ENCODE measurements at places on chromosomes 7 and 10.

DNA sequence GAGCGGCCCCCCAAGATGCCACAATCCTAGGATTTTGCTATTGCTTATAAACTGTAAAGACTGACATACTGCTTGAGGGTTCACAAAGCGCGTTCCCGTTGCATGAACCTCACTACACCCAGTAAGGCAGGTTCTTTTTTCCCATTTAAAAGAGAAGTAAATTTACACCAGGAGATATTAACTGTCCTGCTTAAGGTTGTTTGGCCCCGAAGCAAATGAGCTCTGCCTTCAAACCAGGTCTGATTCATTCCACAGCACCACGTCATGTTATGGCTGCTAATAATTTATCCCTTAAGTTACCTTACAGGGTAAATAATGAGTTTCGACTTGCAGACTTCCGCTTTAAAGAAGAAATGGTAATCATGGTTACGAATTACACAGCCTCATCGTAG, 559 bp upstream of the FKBP14 start:
- DNase-seq, result peak; percentile 60

- DNase-seq, result no peak
Measured at GRCh38 chr10:131549116-131549515, 237.6 kb upstream of the TCERG1L start.

DNA sequence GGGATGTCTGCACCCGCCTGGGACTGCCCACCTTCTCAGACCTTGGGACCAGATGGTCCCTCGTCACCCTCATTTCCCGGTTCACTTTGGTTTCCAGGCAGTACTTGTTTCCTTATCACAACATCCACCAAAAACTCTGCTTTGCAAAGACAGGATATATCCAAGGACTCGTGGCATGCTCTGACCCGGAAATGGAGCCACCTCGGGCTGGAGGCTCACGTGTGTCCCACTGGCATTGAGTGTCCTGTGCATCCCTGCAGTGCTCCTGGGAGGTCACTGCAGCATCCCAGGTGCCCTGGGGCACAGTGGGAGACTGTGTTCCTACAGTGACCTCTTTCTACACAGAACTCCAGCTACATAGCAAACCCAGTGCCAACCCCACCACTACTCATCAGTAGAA, 611.9 kb upstream of the FOXK1 start:
- no peak for DNase-seq

GRCh38 chr7:120792091-120792860, 65.7 kb downstream of the TSPAN12 start:
- DNase-seq, result peak; percentile 55

DNA sequence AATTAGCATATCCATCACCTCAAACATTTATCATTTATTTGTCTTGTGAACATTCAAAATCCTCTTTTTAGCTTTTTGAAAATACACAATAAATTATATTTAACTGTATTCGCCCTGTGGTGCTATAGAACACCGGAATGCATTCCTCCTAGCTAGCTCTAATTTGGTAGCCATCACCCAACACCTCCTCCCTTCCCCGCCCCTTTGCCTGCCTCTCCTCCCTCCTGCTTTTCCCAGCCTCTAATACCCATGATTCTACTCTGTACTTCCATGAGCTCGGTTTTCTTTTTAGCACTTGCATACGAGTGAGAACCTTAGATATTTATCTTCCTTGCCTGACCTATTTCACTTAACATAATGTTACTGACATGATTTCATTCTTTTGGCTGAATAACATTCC, 80.1 kb downstream of the ANKRD26 start:
- DNase-seq, result no peak

- no peak for DNase-seq
Measured at GRCh38 chr10:75002967-75003594, 108.4 kb upstream of the SAMD8 start.

- DNase-seq, result no peak
Measured at GRCh38 chr10:86644794-86645445, 9.4 kb upstream of the OPN4 start.

- no peak for DNase-seq
Measured at GRCh38 chr10:246431-246830, 111.2 kb downstream of the ZMYND11 start.

GRCh38 chr7:4631380-4632179, 50.5 kb upstream of the FOXK1 start:
- DNase-seq, result no peak

- no peak for DNase-seq
Measured at GRCh38 chr10:130472236-130472635, 336.0 kb downstream of the GLRX3 start.

GRCh38 chr10:31320550-31321211, 1.7 kb downstream of the ZEB1 start:
- no peak for DNase-seq

GRCh38 chr7:28064437-28064836, 116.2 kb downstream of the JAZF1 start:
- DNase-seq, result no peak

DNA sequence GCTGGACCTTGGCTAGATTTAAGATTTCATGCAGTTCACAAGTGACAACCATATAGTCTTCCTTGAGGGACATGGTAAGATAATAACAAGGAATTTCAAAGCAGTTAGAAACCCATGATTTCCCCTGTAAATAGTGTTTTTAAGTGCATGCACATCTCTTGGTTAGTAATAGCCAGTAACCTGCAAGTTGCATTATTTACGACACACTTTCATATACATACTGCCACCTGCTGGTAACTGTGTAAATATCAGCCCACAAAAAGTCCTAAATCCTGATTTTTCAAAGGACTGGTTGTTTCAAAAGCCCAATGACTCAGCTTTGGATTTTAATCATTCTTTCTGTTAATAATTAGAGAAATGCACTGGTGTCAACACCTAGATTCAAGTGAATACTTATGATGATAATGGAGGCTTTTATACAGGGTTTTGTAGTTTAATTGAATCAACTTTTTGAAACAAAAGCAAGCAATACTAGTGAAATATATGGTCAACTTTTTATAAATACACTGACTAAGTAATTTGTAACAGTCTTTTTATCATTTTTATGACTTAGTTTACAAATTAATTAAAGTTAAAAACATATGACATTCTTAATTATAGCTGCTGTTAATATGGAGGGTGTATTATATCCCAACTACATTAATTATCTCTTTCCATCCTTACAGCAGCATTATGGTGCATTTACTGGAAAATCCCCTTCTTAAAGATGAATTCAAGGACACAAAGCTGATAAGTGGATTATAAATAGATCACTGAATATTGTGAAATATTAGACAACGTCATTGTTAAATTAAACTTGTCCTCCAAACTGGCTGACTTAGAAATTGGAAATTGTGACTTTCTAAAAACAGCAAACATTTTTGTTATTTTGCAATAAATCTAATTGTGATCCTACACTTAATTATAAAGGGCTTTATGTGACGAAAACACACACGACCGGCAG, 367.7 kb upstream of the SEMA3D start:
- peak; percentile 18 for DNase-seq

DNA sequence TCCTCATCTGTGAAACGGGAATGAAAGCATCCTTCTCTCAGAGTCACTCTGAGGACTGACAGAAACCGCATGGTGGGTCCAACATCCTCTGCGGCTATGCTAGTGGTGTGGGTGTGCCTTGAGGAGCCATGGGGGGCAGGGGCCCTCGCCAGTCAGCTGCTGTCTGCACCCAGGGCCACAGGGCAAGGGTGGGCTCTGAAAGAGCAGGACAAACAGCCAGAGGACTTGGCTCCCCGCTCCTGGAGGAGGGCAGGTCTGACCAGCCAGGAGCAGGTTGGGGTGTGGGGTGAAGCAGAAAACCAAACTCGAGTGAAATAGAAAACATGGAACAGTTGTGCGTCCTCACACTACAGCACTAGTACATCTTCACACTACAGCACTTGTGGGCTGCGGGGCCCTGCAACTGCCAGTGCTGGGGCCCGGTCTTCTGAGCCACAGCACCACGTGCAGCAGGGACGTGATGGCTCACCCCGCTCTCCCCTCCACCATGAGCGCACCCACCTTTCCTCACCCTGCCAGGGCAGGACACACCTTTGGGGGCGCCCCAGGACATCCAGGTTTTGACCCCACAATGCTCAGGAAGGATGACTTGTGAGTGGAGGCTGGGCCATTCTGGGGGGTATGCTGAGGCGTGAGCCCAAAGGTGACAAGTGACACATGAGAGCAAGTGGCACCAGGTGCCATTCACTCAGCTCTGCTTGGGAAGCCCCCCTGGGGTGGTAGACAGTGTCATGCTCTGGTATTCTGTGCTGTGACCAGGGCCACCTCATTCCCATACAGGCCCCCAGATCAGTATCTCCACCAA, 96.1 kb upstream of the RET start:
- DNase-seq, result no peak

- peak; percentile 53 for DNase-seq
Measured at GRCh38 chr7:29285444-29285793, 90.8 kb downstream of the CHN2 start.

GRCh38 chr10:80407812-80408241, 524 bp upstream of the PRXL2A start:
- DNase-seq, result no peak

DNA sequence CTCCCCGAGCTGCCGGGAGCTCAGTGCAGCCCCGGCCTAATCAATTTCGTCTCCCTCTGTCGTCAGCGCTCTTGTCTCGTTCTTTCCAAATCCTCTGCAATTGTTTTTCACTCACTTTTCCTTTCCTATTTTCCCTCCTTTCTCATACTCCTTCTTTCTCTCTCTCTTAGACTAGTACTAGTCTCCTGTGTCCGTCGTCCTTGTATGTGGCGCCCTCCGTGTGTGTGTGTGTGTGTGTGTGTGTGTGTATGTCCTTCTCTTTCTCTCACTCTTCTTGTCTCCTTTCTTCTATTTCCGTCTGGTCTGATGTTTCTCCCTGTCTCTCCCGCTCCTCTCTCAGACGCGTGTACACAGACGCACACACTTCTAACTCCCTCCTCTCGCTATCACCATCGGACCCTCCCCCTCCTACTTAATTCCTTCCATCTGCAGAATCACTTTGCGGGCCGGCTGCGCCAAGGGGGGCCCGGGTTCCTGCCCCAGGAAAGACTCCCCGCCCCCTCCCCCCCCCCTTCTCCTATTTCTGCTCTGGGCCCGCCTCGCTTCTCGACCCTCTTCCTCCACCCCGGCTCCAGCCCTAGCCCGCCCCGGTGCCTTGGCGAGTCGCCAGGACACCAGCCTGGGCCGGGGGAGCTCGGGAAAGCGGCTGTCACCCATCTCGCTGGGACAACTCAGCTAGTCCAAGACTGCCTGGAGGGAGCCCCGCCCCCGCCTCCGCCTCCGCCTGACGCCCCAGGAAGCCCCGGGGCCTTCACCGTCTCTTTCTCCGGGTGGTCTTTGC, 743 bp upstream of the ZCCHC24 start:
- no peak for DNase-seq

- peak; percentile 90 for DNase-seq
Measured at GRCh38 chr7:150420987-150421674, 29.3 kb upstream of the GIMAP8 start.

DNA sequence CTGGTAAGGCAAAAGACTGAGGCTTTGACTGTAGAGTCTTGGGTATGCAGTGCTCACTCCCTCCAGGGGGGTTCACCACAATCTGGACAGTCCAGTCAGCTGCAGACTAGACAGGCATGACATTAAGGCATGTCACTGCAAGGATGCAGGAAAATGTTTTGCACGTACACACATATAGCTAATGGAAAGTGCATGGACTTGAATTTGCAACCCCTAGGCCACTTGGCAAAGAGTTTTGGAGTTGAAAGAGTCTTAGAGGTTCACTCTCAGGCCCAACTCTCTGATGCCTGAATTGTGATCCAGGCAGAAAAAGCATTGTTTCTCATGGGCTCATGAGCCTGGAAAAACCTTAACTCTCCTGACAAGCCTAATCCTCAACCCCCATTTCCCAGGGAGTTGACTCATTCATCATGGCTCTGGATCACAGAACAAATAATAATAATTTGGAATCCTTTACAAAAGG, 51.9 kb downstream of the LAMB4 start:
- no peak for DNase-seq

DNA sequence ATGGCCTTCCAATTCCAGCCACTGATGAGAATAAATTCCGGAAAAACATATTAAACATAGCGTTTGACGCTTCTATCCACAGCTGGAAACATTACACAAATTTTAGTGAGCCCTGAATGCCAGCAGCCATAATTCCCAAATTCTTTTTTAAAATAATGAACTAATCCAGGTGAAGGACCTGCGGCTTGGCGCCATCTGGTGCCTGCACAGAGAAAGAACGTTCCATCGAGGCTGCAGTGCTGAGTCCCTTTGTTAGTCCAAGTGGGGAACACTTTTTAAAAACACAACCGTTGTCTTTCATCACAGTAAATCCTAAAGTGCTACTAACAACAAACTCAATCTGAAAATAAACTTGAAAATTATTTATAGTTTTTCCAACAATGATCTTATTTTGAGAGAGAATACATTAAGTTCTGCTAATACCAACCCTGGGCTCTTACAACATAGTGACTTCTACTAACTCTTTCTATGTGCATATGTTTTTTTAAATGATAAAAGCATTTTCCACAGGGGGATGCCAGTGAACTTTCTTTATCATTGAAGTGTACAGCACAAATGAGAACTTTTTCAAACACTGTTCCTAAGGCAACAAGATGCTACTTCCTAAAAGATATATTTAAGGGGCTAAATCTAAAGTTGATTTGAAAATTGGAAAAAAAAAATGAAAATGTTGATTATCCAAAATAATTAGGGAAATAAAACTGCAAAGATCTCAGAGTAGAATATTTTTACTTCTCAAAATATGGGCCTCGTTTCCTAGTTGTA, 166.9 kb upstream of the RNF32 start:
- peak; percentile 3 for DNase-seq

GRCh38 chr7:151225948-151226510, 976 bp downstream of the ABCF2 start:
- DNase-seq, result no peak

DNA sequence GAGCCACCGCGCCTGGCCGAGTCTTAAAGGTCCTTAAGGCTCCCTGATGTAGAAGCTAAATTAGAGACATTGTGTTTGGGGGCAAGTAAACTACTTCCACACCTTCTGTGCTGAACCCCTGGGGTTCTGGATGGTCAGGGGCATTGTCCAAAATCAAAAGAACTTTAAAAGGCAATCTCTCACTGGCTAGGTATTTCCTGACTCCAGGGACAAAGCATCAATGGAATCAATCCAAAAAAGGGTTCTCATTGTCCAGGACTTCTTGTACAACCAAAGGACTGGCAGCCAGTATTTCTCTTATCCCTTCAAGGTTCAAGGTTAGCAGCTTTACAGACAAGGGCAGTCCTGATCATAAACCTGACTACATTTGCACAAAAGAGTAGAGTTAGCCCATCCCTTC, 24.0 kb downstream of the SRPK2 start:
- no peak for DNase-seq

- DNase-seq, result no peak
Measured at GRCh38 chr10:75030371-75030770, 81.1 kb upstream of the SAMD8 start.

GRCh38 chr10:33041783-33042437, 83.9 kb upstream of the ITGB1 start:
- no peak for DNase-seq

GRCh38 chr7:2934211-2934731, 90.2 kb upstream of the GNA12 start:
- DNase-seq, result no peak

- no peak for DNase-seq
Measured at GRCh38 chr7:81284576-81284975, 365.7 kb upstream of the SEMA3C start.

- no peak for DNase-seq
Measured at GRCh38 chr7:22662036-22662435, 65.0 kb upstream of the IL6 start.

GRCh38 chr10:60258429-60258797, 131.3 kb downstream of the ANK3 start:
- DNase-seq, result no peak

All from CD4-positive, alpha-beta T cell treated with Interleukin-15 for 4 hours (primary cell).